ENCODE measurements at places on chromosomes 5 and 9.

DNA sequence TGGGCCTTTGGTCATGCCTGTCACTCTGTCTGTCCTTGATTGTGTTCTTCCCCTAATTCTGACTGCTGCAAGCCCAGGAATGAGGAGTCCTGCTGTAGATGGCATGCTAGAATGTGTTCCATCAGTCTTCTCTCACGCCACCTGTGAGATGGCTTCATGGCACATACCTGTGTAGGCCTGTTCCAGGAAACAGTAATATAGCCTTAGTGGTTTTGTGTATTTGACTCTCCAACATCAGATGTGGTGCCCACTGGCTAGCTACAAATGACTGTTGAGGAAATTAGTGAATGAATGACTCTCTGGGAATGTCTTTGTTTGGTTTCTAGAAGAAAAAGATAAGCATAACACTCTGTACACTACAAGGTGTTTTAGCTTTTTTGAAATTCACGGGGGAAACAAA is 367.5 kb downstream of the KDM4C start:
- DNase-seq = no peak

DNA sequence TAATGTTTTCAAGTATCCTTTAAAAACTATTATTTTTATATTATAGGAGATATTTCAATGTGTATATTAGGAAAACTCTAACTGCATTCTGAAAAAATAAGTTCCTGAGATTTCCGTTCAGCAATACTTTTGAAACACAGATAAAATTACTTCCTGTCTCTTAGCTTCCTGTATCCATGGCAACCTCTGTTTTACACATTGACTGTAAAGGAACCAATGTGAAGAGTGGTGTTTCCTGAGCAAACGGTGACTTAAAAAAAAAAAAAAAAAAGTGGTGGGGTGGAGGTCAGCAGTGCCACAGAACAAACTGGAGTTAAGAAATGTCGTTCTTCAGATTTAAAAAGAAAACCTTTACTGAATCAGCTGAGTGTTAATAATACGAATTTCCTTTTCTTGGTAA is at the start of gene LRRC70:
TSS of gene LRRC70 (plus strand) at position 280 of the 400 bp plus-strand sequence. CDS start 620 bp downstream, outside the sequence.
- DNase-seq = peak; percentile 9

GRCh38 chr5:76221311-76221710 is 138.1 kb downstream of the SV2C start:
- DNase-seq = no peak

DNA sequence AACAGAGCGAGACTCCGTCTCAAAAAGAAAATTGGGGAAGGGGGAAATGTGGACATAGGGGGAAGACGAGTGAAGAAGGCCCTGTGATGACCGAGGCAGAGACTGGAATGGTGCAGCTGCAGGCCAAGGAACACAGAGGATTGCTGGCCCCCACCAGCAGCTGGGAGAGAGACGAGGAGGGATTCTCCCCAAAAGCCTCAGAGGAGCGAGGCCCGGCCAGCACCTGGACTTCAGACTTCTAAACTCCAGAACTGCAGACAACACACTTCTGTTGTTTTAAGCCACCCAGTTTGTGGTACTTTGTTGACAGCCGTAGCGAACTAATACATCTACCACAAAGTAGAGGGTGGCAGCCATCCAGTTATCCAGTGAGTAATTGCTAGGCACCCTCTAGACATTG is 124.6 kb downstream of the ATPSCKMT start:
- DNase-seq = no peak

GRCh38 chr5:72179028-72179815 is 71.9 kb downstream of the MAP1B start:
- no peak for DNase-seq

DNA sequence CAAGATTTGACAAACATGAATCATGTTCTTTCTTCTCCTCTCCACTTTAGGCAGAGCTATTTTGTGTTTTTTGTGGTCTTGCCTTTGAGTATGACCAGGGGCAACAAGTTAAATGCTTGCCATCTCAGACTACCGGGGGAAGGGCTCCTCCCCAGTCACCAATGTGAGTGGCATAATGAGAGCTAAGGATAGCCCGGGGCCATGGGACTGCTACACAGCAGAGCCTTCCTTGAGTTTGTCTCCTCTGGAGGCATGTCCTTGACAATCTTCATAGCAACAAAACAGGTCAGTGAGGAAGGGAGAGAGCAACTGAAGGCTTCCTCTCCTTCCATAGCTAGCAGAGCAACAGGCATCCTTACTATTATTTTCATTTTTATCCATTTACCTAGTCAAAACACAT is 299.3 kb downstream of the ENC1 start:
- DNase-seq = no peak

- no peak for DNase-seq
These were observed 207.6 kb upstream of the DMRTA1 start for GRCh38 chr9:22238809-22239684.

DNA sequence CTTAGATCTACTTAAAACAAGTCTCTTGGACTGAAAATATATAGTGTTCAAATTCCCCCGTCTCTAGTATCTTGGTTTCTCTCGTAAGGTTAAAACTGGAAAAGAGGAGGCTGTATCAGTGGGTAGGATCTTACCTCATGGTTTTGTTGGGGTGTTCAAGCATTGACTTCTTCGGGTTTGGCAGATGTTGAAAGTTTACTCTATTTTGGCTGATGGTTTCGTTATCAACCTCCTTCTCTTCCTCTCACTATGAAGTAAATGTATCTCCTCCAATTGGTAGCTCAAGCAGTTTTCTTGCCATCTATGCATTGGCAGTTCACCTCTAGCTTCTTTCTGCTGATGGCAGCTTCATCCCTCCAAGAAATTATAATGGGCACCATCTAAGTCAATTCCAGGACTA is 506.5 kb upstream of the GRIN3A start:
- no peak for DNase-seq

DNA sequence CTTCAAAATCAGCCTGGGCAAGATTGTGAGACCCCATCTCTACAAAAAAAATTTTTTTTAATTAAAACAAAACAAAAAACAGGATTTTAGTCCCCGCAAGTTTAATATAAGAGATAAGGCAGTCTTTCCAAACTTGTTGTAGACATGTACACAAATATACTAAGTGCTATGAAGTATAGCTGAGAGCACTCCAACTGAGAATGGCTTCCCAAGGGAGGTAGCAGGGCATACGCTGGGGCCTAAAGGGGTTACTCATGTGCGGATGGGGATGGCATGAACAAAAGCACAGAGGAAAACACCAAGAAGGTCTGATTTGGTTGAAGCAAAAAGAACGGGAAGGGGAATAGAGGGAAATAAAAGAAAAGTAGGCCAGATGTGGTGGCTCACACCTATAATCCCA is 21.1 kb downstream of the SAR1B start:
- DNase-seq = no peak

- no peak for DNase-seq
These were observed 205.0 kb upstream of the DMRTA1 start for GRCh38 chr9:22241611-22242010.

GRCh38 chr9:124348831-124349230 is 66.4 kb downstream of the PSMB7 start:
- no peak for DNase-seq

- DNase-seq = no peak
These were observed 44.2 kb upstream of the TDRD7 start for GRCh38 chr9:97367729-97368128.

DNA sequence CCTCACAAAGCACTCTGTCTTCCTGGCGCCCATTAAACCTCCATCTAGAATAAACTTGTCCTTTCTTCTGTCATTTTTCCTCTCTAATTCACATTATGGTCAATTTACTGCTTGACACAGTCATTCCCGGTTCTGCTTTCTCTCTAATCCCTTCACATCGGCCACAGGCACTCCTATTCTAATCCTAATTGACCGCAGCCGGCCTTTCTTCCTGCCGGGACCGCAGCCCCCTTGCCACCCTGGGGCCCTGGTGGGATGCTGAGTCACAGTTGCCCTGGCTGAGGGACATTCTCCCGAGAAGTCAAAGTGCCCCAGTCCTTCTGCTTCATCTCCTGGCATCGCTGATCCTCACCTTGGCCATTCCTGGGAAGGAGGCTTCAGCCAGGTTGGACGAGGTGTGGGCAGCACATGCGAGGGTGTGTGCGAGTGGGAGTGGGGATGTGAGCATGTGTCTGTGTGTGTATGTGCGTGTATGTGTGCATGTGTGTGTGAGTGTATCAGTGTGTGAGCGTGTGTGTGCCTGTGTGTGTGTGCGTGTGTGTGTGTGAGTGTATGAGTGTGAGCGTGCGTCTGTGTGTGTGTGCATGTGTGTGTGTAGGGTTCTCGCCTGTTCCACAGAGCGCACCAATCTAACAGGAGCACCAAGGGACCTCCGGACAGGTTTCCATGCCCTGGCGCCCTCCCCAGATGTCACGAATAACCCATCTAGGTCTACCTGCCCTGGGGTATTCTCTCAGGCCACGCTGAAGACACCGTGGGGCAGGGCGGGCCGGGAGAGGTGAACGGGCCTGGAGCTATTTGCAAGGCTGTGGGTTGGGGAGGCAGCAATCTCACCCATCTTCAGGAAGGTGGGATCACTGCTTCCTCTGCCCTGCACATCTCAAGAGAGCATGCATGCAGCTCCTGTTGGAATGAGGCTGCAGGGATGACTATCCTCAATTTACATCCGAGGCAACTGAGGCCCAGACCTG is 191.2 kb downstream of the PAX5 start:
- no peak for DNase-seq

- DNase-seq = no peak
These were observed 12.2 kb upstream of the HSPB3 start for GRCh38 chr5:54443270-54443669.

DNA sequence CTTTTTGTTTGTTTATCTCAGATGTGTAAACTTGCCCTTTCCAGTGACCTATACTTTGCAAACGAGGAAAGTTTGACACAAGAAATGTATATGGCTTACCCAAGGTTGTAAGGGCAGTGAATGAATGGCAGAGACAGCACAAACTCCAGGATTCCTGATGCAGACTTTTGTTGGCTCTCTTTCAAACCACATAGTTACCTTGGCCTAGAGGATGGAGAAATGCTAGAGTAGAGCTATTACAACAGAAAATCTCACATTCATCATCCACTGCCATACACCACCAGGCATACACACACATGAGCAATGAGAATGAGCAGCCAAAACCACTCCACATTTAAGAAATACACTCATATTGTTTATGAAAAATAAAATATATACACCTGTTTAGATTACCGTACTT is 387.0 kb downstream of the TLR4 start:
- DNase-seq = no peak

GRCh38 chr9:89529243-89530035 is 31.5 kb upstream of the SEMA4D start:
- no peak for DNase-seq

DNA sequence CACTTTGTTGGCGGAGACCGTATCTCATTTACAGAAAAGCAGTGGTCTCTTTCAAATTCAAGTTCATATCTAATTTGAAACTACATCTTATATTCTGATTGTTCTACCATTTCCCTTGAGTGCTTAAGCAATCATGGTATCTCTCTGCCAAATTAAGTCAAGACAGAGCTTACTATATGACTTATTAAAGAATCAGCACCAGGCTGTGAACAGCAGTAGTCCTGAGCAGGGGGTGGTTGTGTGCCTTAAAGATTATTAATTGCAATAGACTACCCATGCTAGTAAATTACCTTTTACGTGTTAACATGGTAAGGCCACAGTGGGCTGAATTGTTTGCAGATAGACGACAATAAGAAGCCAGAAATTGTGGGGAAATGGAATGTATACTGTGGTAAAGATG is 21.5 kb downstream of the SNCAIP start:
- no peak for DNase-seq

DNA sequence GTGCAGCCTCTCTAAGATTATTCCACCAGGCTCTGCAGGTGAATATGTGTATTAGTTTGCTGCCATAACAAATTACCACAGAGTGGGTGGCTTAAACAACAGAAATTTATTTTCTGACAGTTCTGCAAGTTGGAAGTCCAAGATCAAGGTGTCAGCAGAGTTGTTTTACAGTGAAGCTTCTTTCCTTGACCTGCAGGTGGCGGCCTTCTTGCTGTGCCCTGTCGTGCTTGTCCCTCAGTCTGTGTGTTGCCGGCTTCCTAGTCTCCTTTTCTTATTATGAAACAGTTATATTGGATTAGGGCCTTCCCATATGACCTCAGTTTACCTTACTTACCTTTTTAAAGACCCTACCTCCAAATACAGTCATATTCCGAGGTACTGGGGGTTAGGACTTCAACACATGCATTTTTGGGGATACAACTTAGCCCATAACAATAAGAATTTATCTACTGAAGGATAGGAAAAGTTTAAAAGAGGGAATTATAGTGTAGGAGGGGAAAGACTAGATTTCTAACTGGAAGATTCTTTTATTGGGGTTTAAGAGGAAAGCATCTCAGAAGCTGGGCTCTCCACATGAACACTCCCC is 97.4 kb downstream of the OSTF1 start:
- DNase-seq = peak; percentile 14

GRCh38 chr9:76401580-76402354 is 7.5 kb upstream of the RFK start:
- DNase-seq = no peak

GRCh38 chr5:5351288-5351979 is 71.0 kb upstream of the ICE1 start:
- DNase-seq = no peak

DNA sequence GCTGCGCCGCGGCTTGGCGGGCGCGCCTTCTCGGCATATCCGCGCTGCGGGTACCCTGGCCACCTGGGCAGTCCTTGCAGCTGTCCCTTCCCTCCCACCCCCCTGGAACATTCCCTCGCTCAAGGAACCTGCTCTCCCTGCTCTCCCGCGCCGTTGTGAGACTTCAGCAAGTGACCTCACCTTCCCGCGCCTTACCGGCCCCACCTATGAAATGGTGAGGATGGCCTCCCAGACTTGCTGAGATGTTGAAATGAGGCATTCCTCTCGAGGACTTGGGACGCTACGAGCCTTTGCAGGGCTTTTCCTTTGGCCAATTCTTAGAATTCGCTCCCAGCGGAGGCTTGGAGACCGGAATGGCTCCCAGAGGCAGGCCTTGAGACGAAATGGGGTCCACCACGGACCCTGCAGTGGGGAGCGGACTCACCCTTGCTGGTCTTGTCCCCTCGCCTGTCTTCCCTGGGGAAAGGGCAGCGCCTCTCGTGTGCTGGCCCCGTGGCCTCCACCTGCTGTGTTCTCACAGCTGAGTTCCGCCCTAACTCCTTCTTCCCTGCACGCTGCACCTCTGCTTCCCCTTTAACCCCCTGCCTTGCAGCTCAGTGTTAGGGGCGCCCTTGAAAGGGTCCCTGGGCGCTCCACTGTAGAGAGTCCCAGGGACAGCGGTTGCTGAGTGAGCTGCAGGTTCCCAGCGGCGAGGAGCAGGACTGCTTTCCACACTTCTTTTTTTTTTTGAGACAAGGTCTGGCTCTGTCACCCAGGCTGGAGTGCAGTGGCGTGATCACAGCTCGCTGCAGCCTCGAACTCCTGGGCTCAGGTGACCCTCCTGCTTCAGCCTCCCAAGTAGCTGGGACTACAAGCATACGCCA is 907 bp downstream of the HMCN2 start:
- no peak for DNase-seq

- DNase-seq = no peak
These were observed 240.8 kb upstream of the TMEM161B start for GRCh38 chr5:88509403-88509802.

GRCh38 chr9:97628668-97629067 is 4.5 kb downstream of the TSTD2 start:
- no peak for DNase-seq

DNA sequence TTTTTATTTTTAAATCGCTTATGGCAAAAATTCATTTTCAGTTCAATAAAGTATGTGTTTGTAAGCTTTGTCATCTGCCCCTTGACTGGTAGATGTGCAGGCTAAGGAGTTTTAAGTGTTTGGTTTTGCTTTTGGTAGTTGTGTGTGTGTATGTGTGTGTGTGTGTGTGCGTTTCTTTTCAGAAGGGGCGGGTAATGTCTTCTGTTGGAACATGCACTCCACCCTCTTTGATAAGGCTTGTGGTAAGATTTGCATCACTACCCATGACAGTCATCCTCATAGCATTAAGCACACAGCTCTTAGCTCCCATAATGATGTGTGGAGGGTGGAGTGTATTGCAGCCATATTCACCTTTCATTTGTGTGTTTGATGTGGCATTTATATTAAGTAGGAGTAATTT is 92.1 kb upstream of the FSD1L start:
- DNase-seq = no peak

Measured in activated CD4-positive, CD25-positive, alpha-beta regulatory T cell treated with anti-CD3 and anti-CD28 coated beads, Interleukin-2, amount 50 U/mL, for 16 hours (primary cell).